ENCODE measurements at places on chromosomes 12 and 14. TPM values are rescaled to one million over a fixed set of nuclear protein-coding genes. Genes with fewer than 3 reads are reported as not detected.

The SERPINA9 gene
- not detected for total RNA-seq

The NUP37 gene
- total RNA-seq, result 187 TPM

- DNase-seq, result no peak
Measured at GRCh38 chr12:109967383-109968031, 28.7 kb downstream of the GIT2 start.

- no peak for DNase-seq
Measured at GRCh38 chr14:23669441-23669840, 33.3 kb downstream of the DHRS2 start.

- no peak for DNase-seq
Measured at GRCh38 chr14:68739701-68740100, 53.2 kb downstream of the ZFP36L1 start.

GRCh38 chr14:94593749-94594431 lies 12.7 kb downstream of the SERPINA5 start:
- DNase-seq, result no peak

DNA sequence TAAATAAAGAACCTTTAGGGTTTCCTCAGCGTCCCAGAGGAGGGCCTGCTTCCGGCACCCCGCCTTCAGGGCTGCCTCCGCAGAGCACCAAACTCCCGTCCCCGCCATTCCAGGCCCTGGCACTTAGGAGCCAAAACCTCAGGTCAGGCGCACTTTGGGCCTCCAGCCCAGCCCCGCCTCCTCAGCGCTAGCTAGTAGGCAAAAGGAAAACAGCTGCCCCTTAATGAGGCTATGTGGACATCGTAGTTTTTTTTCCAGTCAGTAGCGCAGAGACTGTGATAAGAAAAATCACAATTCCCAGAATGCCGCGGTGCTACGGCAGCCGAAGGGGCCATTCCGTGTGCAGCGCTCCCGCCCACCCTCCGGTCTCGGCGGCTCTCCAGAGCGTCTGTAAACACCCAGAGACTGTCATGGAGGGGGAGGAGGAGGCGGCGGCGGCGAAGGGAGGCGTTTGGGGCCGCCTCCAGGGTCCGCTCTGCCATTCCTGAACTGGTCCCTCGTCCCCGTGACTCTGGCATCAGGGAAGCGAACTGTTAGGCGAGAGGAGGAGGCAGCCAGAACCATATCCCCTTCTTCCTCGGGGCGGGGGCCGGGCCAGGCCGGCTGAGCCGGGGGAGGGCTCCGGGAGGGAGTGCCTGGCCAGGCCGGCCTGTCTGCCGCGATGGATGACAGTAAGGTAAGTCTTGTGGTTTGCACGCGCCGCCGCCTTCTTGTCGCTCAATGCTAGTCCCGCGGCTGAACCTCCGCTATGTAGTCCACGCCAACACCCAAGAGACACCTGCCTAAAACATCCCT lies at the start of gene CREBL2:
CREBL2 (plus strand) TSS at position 365 of the 795 bp plus-strand sequence; CDS start at position 662, 297 bp downstream.
- peak; percentile 93 for DNase-seq

DNA sequence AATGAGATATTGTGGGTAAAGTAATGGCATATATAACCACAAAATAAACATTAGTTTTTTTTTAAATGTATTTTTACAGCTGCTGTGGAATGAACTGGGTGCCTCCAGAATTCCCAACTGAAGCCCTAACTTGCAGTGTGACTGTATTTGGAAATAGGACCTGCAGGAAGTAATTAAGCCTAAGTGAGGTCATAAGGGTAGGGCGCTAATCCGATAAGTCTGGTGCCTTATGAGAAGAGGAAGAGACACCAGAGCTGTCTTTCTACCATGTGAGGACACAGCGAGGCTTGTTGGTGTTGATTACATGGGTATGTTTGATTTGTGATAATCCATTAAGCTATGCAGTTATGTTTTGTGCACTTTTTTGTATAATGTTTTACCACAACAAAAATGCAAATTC lies 136.8 kb downstream of the TPH2 start:
- no peak for DNase-seq

- peak; percentile 38 for DNase-seq
Measured at GRCh38 chr12:7021956-7022355, 3.7 kb upstream of the LPCAT3 start.

GRCh38 chr12:71142016-71142415 lies 15.8 kb downstream of the TSPAN8 start:
- DNase-seq, result no peak

DNA sequence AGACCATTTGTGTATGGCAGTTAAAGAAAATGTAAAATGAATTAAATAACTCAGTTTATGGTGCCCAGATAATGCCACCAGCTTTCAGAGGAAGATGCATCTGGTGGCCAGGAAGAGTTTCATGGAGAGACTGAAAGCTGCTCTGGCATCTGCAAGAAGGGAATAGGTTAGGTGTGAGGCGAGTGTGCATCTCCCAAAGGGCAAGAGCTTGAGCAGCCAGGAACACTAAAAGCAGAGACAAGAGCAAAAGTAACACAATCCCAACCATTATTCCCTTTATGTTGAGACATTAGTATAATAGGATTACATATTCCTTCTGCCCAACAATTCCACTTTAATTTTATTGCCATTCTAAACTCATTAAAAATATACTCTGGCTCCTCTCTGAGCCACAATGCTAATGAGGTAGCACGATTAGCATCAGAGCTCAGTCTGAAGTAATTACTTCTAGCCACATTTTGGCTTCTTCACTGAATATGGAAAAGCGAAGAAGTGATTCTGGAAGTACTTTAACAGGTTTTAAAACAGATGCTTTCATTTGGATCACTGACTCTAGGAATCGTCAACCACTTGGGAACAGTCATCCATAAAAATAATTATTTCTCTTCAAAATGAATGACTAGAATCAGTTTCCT lies 309.4 kb upstream of the TMTC1 start:
- DNase-seq, result no peak
